ENCODE measurements at places on chromosomes 1 and 21.

DNA sequence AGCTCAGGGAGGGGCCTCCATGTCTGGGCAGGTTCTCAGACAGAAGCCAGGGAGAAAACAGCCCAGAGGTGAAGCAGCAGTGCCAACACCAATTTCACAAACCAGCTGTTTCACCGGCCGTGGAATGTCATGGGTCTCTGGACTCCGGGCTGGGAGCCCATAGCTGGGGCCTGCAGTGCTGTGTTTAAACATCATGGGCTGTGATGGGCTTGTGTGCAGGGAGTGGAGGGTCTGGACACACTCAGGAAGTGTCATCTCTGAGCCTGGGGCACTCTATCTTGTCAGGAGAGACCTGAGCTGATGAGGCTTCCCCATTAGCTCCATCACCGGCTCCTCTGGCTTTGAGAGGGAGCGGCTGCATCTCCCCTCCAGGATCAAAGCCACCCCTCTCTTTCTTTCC lies 173.6 kb upstream of the IGSF21 start:
- no peak for DNase-seq

DNA sequence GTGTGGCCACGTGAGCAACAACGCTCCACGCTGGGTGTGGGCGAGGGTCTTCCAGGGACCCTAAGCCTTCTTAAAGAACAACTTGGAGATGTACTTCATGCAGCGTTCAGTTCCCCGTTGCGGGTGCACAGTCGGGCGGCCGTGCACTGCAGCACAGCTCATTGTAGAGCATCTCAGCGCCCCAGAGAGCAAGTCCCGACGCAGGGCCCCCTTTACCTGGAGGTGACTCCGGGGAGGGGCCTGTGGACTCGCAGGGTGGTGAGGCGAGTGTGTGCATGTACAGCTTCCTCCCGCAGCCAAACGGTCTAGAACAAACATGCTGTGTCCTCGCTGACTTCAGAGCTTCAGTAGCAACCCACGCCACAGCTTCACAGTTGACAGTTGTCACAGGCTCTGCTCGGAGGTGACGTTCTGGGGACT lies 19.5 kb downstream of the RRP1 start:
- no peak for DNase-seq

GRCh38 chr1:235820061-235820460 lies 46.6 kb downstream of the LYST start:
- no peak for DNase-seq

- DNase-seq, result peak; percentile 53
Measured at GRCh38 chr1:219310181-219310728, 136.6 kb downstream of the LYPLAL1 start.

GRCh38 chr1:181714428-181714827 lies 231.1 kb downstream of the CACNA1E start:
- no peak for DNase-seq

- DNase-seq, result no peak
Measured at GRCh38 chr1:44613941-44614340, 60.3 kb downstream of the TMEM53 start.
